ENCODE measurements at places on chromosomes 11 and 22. TPM values are rescaled to one million over a fixed set of nuclear protein-coding genes. Genes with fewer than 3 reads are reported as not detected.

DNA sequence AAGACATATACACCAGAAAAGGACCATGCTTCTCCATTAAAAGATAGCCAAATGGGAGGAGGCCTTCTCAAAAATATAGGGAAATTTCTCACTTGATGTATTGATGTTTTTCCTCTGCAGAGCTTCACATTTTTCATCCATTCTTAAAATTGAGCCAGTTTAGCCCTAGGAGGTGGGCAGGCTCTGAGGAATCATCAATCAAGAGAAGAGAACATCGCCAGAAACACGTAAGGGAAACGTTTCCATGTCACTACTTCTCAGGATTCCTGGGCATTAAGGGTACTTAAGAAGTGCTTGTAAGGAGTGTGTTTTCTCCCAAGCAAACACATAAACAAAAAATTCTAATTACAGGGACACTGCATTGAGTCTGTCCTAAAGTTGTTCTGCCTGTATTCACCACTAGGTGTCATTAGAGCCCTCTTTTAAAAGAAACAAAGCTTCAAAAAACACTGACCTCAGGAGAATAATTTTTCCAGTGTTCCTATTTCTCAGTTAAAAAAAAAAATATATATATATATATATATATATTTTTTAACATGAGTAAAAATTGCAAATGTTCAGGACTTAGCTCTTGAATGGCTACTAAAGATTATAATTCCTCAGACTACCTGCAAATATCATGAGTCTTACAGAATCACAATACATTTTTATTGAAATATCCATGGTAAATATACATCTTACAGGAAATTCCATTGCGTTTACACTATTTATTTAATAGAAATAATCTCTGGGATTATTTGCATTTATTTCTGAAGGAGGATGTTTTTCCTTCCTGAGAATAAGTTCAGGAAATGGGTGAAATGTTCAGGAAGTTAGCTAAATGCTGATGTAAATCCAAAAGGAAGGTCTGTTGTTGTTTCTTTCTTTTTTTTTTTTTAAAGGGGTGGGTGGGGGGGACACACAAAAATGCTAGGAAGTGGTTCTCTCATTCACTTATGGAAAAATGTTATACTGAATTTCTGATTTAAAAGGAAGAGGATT, 16.0 kb downstream of the FZD4 start:
- no peaks in the 10 kb centered on the region for H3K36me3 ChIP-seq
- H3K4me1 ChIP-seq = no peaks in the 10 kb centered on the region
- H3K27me3 ChIP-seq = no peaks in the 10 kb centered on the region
- no peak overlapping the region for H3K27ac ChIP-seq

- no peak for DNase-seq
- no peaks in the 10 kb centered on the region for H3K27me3 ChIP-seq
- H3K4me3 ChIP-seq = no peak overlapping the region
- H3K36me3 ChIP-seq = no peaks in the 10 kb centered on the region
- H3K4me1 ChIP-seq = peaks cover 15% of the 10 kb centered on the region
Observed at GRCh38 chr11:117809236-117810055, 12.4 kb upstream of the DSCAML1 start.

GRCh38 chr22:23984430-23984829, 4.5 kb downstream of the GSTT2 start:
- no peak overlapping the region for H3K4me3 ChIP-seq
- peak; percentile 27 for DNase-seq
- H3K27ac ChIP-seq = no peak overlapping the region

GRCh38 chr22:46931414-46931813, 169.0 kb downstream of the TBC1D22A start:
- H3K27me3 ChIP-seq = no peaks in the 10 kb centered on the region
- no peaks in the 10 kb centered on the region for H3K4me1 ChIP-seq
- DNase-seq = no peak
- H3K36me3 ChIP-seq = peaks cover 6% of the 10 kb centered on the region

Gene OAF
- 1.5 TPM for total RNA-seq

- H3K27ac ChIP-seq = no peak overlapping the region
- no peaks in the 10 kb centered on the region for H3K4me1 ChIP-seq
- no peaks in the 10 kb centered on the region for H3K27me3 ChIP-seq
- H3K4me3 ChIP-seq = no peak overlapping the region
- H3K36me3 ChIP-seq = no peaks in the 10 kb centered on the region
Observed at GRCh38 chr11:74147199-74147929, 23.4 kb downstream of the C2CD3 start.

Gene SNX32
- 0.42 TPM for total RNA-seq

GRCh38 chr22:50008151-50009040, 4.2 kb downstream of the IL17REL start:
- no peak overlapping the region for H3K4me3 ChIP-seq
- H3K36me3 ChIP-seq = no peaks in the 10 kb centered on the region
- no peaks in the 10 kb centered on the region for H3K27me3 ChIP-seq
- H3K27ac ChIP-seq = no peak overlapping the region

DNA sequence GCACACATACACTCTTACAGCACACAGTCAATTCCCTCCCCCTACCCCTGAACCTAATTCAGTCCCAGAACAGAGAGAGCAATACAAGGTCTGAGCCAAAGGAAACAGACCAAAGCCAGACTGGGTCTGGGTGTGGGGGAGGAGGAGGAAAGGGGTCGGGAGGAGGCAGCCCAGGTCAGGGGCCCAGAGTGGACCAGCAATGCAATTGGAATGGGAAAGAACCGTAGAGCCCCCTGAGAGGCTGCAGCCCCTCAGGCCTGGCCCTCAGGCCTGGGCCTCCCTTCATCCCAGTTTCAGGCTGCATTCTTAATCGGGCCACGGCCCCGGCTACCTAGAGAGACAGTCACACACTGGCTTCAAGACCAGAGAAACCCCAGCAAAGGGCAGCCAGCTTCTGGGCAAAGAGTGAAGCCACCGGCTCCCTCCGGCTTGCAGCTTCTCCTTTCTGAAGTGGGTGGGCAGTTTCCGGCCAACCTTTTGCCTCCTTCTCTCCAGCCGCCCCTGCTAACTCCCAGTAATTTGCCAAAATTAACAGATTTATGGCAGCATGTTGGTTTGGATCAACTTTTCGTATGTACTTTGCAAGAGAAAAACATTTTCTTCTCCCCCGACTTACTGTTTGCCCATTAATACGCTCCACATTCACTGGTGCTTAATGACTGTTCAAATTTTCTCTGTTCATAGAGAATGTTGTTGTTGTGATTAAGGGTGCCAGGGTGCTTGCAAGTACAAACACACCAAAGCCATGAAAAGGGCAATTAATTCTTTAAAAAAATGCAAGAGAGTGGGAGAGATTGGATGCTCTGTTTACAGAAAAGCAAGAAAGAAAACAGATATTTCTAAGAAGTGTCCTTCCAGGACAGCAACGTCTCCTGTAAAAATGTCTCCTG, 488.3 kb downstream of the MN1 start:
- no peaks in the 10 kb centered on the region for H3K27me3 ChIP-seq
- DNase-seq = no peak
- H3K4me1 ChIP-seq = no peaks in the 10 kb centered on the region
- H3K27ac ChIP-seq = no peak overlapping the region
- H3K36me3 ChIP-seq = no peaks in the 10 kb centered on the region
- no peak overlapping the region for H3K4me3 ChIP-seq

DNA sequence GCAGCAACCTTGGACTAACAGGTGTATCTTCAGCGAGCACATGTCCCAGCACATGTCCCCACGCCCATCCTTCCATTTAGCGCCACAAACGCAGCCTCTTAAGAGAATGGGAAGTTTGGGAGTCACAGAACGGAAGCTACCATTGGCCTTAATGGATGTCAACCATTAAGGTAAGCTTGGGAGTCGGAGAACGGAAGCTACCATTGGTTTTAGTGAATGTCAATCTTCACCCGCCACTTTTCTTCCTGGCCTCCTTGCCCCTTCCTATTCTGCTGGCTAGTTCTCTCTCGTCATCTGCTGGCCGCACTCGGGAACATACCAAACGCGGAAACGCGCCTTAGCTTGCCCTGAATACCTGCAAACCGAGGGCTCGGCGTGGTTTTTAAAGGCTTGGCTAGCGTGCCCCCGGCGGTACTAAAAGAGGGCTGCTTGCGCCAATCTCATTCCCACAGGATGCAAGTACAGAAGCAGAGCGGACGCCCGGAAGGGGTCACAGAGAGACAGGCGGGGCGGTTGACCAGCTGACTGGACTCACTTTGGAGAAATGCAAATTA, 24.3 kb downstream of the GLYATL1 start:
- H3K27me3 ChIP-seq = no peaks in the 10 kb centered on the region
- DNase-seq = no peak
- H3K4me1 ChIP-seq = no peaks in the 10 kb centered on the region

DNA sequence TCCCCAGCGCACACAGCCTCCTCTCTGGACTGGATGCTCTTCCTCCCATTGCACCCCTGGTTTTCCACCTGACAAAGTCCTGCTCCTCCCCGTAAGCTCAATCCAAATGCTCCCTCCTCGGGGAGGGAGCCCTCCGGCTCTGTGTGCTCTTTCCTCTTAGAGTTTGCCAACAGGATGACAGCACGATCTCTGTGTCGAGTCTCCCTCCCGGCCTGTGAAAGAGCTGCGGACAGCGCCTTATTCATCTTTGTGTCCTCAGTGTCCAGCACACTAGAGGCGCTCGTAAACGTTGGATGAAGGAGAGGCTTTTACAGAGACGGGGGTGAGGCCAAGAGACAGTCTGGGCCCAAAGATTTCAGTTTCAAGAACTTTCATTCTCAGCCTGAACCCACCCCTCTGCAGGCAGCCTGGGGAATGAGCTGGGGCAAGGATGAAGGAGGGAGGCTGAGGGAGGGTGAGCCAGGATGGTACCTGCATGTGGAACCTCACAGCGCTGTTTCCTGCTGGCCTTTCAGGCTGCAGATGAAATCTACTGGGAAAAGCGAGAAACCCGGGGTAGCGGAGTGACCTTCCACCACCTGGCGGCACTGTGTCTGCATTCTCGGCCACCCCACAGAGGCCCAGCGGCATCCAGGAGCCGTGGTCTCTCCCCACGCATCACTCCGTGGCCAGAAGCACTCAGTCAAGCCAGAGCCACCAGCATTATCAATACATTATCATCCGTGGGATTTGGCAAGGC, 8.5 kb upstream of the TMPRSS4 start:
- H3K4me3 ChIP-seq = no peak overlapping the region
- no peaks in the 10 kb centered on the region for H3K4me1 ChIP-seq
- no peak for DNase-seq
- no peak overlapping the region for H3K27ac ChIP-seq

GRCh38 chr11:9498457-9499078, 37.8 kb downstream of the ZNF143 start:
- H3K27me3 ChIP-seq = no peaks in the 10 kb centered on the region

DNA sequence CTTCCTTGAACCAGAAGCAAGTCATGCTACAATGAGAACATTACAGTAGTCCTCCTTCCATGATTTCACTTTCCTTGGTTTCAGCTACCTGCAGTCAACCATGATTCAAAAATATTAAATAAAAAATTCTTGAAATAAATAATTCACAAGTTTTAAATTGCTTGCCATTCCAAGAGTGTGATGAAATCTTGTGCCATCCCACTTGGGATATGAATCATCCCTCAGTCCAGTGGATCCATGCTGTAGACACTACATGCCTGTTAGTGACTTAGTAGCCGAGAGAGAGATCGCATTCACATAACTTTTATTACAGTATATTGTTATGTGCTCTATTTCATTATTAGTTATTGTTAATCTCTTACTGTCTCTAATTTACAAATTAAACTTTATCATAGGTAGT, 6.0 kb downstream of the HOATZ start:
- DNase-seq = no peak
- no peaks in the 10 kb centered on the region for H3K4me1 ChIP-seq
- no peak overlapping the region for H3K27ac ChIP-seq
- no peak overlapping the region for H3K4me3 ChIP-seq
- H3K36me3 ChIP-seq = no peaks in the 10 kb centered on the region

Gene SMCO4
- 14.7 TPM for total RNA-seq

- H3K27ac ChIP-seq = peak overlapping the region; percentile 92
- no peak for DNase-seq
- peak overlapping the region; percentile 99 for H3K4me3 ChIP-seq
- peaks cover 23% of the 10 kb centered on the region for H3K4me1 ChIP-seq
- no peaks in the 10 kb centered on the region for H3K36me3 ChIP-seq
Observed at GRCh38 chr11:65260756-65261590, 789 bp upstream of the POLA2 start.

Gene FLRT1
- not detected for total RNA-seq

DNA sequence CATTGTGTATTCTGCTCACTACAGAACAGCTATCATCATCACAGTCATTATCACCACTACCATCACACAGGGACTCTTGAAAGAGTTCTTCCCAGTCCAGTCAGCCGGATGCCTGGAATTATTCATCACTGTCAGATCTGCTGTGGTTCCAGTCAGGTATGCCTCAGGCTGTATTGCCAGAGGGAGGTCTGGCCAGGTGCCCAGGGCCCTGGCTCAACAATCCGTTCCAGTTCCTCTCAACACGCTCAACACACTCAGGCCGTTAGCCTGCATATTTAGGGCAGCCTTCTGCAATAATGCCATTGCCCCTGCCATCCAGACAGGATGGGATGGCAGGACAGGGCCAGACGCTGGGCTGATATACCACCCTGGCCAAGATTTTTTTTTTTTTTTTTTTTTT, 28.6 kb upstream of the RASL10A start:
- H3K27ac ChIP-seq = no peak overlapping the region
- H3K27me3 ChIP-seq = no peaks in the 10 kb centered on the region
- DNase-seq = no peak
- H3K4me3 ChIP-seq = no peak overlapping the region

DNA sequence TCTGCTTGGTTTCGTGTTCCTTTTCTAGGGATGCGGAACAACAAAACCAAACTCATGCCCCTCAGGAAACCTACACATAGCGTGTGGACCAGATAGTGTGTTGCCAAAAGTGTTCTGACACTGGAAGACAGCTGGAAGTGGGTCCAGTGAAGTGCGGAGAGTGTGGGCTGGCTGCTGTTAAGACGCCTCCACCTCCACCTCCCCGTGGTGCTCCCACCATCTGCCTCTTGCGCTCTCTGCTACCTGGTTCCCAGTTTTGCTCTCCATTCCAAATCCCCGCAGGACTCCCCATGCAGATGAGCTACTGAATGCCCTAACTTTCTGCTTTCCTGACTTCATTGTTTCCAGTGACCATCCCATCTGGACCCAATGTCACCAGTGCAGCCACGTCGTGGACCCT, 51.8 kb downstream of the NCAPD3 start:
- H3K27me3 ChIP-seq = no peaks in the 10 kb centered on the region
- no peaks in the 10 kb centered on the region for H3K4me1 ChIP-seq
- DNase-seq = no peak
- H3K27ac ChIP-seq = no peak overlapping the region
- no peak overlapping the region for H3K4me3 ChIP-seq

DNA sequence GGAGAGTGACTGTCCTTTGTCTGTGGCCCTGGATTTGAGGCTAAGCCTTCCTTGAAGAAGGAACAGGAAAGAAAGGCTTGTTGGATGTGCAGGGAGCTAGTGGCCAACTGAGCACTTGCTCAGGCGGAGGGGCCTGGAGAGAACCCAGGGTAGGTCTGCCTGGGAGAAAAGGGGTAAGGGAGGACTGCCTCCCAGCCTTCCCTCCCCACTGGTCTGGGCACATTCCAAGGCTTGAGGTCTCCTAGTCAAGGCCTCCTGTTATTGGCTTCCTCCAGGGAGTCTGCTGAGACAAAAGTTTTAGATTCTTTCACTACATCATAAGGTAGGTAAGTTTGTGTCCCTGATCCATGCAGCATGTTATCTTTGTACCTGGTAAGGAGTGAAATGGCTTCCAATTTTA, 15.2 kb downstream of the KCNQ1OT1 start:
- H3K4me3 ChIP-seq = no peak overlapping the region
- no peaks in the 10 kb centered on the region for H3K27me3 ChIP-seq
- H3K36me3 ChIP-seq = peaks cover 4% of the 10 kb centered on the region
- no peak overlapping the region for H3K27ac ChIP-seq

Gene NRIP3
- total RNA-seq = 1.7 TPM

Gene OR5B21
- 0.61 TPM for total RNA-seq

Gene RIC3
- 30.0 TPM for total RNA-seq

GRCh38 chr22:44710474-44711240, 8.7 kb downstream of the PRR5 start:
- no peaks in the 10 kb centered on the region for H3K27me3 ChIP-seq
- H3K4me3 ChIP-seq = no peak overlapping the region
- peaks cover 21% of the 10 kb centered on the region for H3K4me1 ChIP-seq
- peak; percentile 55 for DNase-seq

Measured in CD4-positive, alpha-beta memory T cell (primary cell).